Fibroblast of lung (primary cell): ENCODE measurements at places on chromosomes 13 and 19. TPM values are rescaled to one million over a fixed set of nuclear protein-coding genes. Genes with fewer than 3 reads are reported as not detected.

The FCAR gene
- not detected in 2 replicates for polyA plus RNA-seq

The ZNF627 gene
- polyA plus RNA-seq, result 7.9 and 10.8 TPM in 2 replicates

DNA sequence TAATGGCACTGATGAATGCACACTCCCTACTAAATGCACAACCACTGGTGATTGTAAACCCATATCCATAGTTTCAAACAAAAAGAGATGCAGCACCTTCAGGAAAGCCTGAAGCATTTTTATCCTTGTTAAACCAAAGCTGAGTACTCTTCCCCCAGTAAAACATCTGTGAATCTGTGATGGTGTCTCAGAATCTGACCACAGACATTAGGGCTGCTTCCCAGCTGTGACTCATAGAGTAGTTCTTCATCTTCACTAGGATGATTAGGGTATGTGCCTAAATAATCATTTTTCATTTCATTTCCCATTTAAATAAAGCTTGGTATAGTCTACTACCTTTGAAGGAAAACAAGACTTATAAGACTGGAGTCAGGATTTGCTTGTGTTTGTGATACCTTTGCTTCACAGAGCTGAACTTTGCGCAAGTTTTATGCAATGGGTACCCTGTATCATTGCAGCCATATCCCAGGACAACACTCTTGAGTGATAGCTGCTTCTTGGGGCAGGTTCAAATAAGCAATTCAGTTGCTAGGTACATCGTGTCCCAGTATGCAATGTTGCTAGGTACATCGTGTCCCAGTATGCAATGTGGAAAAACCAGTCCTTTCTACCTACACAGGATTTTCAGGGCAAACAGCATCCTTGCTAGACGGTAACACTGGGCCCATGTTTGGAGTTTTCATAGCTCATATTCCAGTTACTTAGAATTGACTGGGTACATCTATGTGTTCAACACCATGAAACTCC lies 277.1 kb downstream of the IRS2 start:
- peak; percentile 82 for DNase-seq

DNA sequence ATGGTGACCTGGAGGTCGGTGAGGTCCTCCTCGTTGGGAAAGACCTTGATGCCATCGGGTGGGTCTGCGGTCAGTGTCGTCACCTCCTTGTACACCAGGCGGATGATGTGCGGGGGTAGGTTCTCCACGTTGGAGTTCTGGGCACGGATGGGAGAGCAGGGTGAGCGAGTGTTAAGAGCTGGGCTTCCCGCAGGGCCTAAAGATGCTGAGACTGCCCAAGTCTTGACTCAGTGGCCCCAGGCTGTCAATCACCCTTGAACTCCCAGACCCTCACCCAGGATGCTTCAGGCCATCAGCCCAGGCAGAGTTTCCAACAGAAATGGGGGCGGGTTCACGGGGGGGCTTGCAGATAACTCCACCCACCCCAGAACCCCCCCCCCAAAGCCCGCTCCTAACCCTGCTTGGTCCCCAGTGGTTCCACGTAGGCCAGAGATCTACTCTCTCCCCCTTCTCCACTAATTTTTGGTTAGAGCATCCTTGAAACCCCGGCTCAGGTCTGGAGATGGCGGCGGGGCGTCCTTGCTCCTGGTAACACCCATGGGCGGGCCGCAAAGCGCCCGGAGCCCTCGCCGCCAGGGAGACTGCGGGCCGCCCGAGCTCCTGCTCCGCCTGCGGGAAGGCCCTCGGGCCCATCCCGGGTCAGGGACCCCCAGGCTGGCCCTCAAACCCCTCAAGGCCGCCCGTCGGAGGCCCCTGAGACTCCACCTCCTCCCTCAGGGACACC lies 600 bp downstream of the UBE2S start:
- no peak for DNase-seq

DNA sequence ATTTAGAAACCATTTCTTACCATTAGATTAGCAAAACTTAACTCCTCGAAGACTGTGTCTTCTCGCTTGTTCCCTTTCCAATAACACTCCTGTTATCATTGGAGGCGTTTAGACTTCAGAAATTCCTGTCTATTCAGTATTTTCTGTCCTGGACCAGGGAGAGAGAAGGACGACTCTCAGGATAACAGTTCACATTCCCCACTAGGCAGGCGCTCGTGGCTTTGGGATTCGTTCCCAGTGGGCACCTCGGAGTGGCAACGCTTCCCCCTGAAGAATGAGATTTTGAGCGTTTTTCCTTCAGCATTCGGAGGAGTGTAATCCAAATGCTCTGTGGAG lies 429 bp upstream of the ZNF225 start:
- DNase-seq, result no peak

DNA sequence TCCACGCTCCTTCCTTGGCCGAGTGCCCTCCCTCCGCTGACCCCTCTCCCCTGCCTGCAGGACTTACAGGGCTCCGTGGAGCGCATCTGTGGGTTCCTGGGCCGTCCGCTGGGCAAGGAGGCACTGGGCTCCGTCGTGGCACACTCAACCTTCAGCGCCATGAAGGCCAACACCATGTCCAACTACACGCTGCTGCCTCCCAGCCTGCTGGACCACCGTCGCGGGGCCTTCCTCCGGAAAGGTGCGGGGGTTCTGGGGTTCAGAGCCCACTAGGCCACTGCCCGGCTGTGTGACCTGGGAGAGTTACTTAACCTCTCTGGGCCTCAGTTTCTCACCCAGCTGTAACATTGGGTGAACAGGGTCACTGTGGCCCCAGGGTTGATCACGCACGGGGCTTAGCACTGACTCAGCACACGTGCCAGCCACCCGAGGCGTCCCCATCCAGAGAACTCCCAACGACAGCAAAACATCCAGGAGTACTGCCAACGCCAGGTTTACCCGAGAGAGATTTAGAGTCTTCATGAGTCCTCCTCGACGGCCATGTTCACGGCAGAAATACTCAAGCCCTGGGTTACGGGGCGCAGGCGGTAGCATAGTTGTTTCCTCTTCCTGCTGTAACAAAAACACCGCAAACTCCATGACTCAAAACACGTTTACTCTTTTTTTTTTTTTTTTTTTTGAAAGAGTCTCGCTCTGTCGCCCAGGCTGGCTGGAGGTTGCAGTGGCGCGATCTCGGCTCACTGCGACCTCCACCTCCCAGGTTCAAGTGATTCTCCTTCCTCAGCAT lies 9.7 kb upstream of the SPACA4 start:
- no peak for DNase-seq

- no peak for DNase-seq
Measured at GRCh38 chr13:77719128-77719527, 21.6 kb downstream of the SLAIN1 start.

DNA sequence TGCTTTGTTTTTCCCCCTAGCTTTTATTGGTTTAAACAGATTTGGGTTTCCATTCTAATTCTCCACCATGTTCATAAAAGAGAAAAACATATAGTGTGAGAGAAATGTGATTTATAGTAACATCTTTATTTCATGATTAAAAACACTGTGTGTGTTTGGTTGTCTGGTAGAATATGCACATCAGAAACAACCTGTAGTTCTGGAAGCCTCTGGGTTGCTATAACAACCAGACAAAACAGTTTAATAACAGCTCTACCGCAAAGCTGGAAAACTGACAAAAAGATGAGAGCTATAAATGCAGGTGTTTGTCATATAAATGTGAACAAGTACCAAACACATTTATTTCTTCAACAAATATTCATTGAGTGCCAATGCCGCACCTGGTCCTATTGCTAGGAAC lies 9.8 kb downstream of the KBTBD6 start:
- DNase-seq, result no peak

GRCh38 chr19:31890230-31890629 lies 455.2 kb upstream of the ZNF507 start:
- no peak for DNase-seq

- DNase-seq, result no peak
Measured at GRCh38 chr13:74889321-74889720, 592.6 kb downstream of the TBC1D4 start.

GRCh38 chr13:42039457-42039945 lies 8.9 kb upstream of the DGKH start:
- no peak for DNase-seq
